ENCODE measurements at places on chromosomes 3 and 15.

- DNase-seq = no peak
These were observed 423.0 kb downstream of the PLOD2 start for GRCh38 chr3:145737952-145738351.

DNA sequence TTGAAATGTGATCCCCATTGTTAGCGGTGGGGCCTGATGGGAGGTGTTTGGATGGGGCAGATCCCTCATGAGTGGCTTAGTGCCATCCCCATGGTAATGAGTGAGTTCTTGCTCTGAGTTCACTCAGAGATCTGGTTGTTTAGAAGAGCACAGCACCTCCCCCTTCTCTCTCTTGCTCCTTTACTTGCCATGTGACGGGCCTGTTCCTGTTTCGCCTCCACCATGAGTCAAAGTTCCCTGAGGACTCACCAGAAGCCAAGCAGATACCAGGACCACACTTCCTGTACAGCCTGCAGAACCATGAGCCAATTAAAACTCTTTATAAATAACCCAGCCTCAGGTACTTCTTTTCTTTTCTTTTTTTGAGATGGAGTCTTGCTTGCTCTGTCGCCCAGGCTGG is 46.6 kb downstream of the ANP32A start:
- no peak for DNase-seq

DNA sequence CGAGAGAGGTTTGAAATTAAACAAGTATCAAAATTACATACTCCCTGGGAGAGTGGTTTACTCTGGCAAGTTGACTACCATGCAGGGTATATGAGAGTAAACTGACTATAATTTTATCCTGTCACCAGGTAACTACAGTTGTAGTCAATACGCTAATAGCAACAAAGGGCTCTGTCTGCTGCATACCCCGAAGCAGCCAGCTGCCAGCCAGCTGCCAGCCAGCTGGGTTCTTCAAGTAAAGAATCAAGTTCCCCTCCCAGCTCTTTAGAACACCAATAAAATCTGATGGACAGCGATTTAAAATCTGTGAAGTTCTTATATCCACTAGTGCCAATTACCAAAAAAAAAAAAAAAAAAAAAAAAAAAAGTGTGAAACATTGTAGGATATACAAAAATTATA is 417.7 kb upstream of the CFAP20DC start:
- no peak for DNase-seq

DNA sequence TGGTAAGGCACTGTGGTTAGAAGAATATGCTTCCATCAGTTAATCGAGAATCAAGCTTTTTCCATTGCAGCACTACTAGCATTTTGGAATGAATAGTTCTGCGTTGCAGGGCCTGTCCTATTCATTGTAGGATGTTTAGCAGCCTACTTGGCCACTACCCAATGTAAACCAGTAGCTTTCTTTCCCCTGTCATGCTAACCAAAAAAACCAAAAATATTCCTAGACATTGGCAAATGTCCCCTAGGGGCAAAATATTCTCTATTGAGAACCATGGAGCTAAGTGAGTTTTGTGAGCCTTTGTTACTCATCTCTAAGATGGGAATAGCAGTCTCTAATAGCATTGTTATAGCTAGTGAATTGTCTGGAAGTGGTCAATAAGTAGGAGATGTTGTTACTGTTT is 187.2 kb downstream of the CADPS start:
- DNase-seq = no peak

DNA sequence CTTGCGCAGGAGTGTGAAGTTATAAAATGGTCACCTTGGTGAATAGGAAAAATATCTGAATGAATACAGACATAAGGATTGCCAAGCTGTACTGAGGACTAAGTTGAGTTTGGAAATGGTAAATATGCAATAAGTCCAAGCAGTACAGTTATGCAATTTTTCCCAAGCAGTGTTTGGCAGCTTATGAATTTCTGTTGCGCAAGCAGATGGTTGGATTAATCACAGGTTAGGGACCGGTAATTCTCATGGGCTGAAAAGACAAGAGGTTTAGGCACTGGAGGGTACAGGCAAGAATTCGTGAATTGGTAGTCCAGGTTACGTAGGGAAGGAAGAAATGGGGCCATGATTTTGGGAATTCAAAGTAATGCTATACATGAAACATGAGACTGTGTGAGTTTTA is 210.3 kb downstream of the RAP2B start:
- DNase-seq = no peak

DNA sequence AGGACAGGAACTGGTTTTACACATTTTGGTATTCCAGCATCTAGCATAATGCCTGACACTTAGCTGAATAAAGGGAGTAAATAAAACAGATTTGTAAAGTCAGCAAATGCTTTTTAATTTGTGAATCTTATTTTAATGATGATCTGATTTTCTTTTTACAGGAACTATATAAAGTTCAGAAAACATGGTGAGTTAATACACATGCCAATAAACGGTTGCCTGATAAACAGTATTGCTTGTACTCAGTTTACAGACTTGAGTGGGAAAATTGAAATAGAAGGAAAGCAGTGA is 1.4 kb downstream of the PSMA4 start:
- no peak for DNase-seq

- no peak for DNase-seq
These were observed 332.6 kb upstream of the CCDC54 start for GRCh38 chr3:107044677-107045076.

GRCh38 chr15:59138243-59138642 is 33.3 kb downstream of the CCNB2 start:
- no peak for DNase-seq

GRCh38 chr3:67804089-67804488 is 149.7 kb upstream of the SUCLG2 start:
- DNase-seq = no peak

DNA sequence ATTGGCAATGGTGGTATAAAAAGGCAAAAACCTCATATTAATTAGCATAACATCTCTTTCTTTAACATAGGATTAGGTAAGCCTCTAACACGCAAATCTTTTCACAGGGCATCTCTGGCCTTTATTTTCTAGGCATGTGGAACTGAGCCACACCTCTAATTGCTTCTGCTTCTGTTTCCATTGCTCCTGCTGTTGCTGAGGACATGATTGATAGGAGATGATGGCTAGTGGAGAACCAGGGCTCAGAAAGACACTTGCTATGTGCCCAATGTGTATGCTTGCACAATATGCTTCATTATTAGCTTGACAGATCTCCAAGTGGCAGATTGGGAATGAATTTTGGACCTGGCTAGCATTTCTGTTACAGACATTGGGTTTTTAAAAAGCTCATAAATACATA is 114.5 kb downstream of the EPHA3 start:
- DNase-seq = peak; percentile 6

DNA sequence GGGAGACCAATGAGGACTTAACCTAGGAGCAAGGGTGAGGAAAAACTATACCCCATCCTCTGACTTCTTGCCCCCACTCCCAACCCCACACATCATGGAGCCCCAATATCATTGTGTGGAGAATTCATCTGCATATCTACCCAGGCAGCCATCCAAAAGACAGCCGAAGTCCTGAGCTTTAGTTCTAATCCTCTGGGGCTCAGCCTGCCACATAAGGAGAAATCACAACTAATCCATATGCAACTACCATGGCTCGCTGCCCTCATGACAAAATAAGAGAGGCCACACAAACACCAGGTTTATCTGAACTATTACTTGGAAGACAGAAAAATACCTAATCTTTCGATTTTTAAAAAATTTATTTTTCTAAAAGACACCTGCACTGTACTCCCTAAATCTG is 17.7 kb downstream of the HEXA start:
- no peak for DNase-seq

- no peak for DNase-seq
These were observed 14.2 kb upstream of the SUCNR1 start for GRCh38 chr3:151859233-151859673.

DNA sequence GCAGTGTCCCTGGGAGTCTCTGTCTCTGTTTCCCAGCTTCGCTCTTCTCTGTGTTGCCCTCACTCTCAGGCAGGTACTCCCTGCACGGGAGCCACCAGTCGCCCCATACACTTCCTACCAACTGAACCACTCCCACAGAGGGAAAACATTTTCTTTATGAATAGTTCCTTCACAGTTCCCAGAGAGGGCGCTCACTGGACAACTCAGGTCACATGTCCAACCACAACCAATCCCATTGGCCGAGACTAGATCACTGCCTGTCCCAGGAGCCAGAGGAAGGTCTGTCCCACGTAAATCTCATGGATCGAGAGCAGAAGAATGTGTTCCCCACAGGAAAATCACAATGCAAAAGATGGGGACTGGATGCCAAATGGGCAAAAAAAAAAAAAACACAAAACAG is 26.1 kb downstream of the GRK7 start:
- no peak for DNase-seq

DNA sequence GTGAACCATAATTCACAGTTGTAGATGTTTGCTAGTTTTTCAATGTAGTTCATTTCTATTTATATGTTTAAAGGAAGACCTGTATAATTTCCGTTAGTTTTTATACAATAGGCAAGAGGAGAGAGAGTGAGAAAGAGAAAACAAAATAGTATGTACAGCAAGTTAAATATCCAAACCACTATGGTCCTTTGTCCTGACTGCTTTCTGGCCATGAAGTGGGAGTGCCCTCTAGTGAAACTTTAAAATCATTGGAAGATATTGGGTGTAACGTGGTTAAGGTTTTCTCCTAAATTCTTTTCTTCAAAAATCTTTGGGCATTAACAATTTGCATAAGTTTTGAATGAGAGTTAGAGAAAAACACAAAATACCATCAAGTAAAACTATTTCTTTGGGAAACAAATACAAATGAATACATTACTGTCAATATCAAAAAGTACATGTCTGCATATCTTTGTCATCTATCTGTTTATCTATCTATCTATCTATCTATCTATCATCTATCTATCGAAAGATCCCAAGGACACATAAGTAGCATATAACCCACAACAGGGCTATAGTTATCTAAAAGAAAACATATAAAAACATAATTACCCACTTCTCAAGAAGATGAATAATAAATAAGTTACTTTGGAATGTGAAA is 534.6 kb upstream of the ATP11B start:
- peak; percentile 67 for DNase-seq

DNA sequence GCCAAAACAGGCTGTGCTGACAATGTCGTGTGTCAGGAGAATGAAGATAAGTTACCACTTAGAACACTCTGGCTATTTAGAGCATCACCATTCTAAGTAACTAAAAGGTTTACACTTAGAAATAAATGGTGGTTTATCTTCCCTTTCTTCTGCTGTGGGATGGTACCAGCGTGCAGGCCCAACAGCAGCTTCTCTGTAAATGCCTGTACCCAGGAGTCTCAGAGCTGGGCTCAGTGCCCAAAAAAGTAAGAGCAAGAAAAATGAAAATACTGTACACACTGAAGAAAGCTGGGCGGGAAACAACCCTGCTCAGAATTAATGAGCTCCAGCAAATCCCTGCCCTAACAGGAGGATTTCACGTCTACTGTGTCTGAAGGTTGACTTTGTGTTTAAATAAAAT is 206.5 kb downstream of the MFSD1 start:
- no peak for DNase-seq

DNA sequence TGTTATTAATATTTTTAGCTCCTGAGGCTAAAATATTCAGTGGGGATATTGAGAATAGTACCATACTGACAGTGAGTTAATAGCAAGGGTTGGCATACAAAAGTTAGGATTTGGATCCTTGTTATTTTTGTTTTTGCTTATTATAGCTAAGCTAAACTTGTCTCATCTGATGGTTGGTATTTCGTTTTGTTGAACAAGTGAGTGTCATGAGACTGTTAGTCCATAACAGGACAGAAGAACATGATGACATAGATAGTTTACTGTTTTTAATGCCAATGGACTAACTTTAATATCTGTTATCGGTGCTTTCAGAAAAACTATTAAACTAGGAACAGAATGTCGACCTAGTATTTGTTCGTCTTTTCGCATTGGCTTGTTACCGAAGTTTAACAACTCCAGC is 48.5 kb downstream of the GPR171 start:
- no peak for DNase-seq

- DNase-seq = no peak
These were observed 42.1 kb downstream of the ZNF654 start for GRCh38 chr3:88101142-88101541.

GRCh38 chr3:150414959-150415358 is 6.9 kb downstream of the TSC22D2 start:
- no peak for DNase-seq

DNA sequence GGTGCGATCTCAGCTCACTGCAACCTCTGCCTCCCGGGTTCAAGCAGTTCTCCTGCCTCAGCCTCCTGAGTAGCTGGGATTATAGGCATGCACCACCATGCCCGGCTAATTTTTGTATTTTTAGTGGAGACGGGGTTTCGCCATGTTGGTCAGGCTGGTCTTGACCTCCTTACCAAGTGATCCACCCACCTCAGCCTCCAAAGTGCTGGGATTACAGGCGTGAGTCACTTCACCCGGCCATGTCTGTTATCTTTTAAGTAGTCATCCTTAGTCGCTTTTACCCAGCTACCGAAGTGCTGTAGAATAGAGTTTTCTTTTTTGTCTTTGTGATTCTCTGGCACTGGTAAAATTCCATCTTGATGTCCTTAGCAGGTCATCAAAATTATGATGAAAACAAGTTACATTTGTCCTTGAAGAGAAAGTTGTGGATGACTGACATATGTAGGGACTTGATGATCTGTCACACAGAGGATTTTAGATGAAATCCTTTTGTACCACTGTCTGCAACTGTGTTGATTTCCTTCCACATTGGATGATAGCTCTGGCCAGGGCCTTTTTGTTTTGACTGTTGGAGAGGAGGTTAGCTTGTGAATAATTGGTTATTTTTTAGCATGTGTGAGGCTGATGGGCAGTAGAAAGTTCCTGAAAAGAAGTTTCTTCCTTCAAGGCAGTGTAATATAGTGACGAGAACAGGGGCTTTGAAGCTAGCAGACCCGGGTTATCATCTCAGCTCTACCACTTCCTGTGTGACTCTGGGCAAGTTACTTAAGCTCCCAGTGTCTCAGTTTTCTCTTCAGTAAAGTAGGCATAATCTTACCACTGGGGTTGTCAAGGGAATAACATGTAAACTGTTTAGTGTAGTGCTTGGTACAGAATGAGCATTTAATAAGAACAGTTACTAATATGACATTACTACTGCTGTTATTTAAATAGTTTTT is 18.8 kb downstream of the ATG7 start:
- no peak for DNase-seq

- DNase-seq = no peak
These were observed 175.9 kb downstream of the VGLL3 start for GRCh38 chr3:86814918-86815655.

DNA sequence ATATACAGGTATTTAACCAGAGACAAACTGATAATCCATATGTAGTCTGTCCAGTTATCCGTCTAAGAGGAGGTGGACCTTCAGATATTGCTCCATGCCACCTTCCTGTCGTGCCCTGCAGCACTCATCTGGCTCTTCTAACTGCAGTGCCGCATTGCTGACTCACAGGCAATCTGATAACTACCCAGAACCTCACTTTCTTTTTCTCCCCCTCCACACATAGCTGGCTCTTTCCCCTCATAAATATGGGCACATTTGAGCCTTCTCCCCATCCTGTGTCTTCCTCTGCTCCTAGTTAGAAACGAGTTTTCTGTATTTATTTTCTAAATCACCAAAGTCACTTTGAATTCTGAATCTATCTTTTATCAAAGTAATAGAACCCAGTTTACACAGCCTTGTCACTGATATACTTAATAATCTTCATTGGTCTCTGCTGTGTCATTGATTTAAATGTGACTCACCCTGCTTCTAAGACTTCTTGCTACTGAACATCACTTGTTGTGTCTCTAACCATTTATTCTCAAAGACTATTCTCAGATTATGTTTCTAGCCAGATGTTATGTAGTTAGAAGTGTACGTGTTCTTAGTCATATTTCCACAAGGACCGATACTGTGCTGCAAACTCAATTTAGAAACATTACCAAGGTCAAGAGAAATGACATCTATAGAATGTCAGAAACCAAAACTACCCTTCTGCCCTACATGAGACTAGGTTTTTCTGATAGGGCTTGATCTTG is 17.4 kb upstream of the KCNMB2 start:
- no peak for DNase-seq

GRCh38 chr3:70740872-70741271 is 428.4 kb upstream of the MDFIC2 start:
- DNase-seq = peak; percentile 36

Measured in SHP77 treated with DMSO at 0.1 percent for 48 hours (cell line).